ENCODE measurements at places on chromosomes 5 and 9. TPM values are rescaled to one million over a fixed set of nuclear protein-coding genes. Genes with fewer than 3 reads are reported as not detected.

DNA sequence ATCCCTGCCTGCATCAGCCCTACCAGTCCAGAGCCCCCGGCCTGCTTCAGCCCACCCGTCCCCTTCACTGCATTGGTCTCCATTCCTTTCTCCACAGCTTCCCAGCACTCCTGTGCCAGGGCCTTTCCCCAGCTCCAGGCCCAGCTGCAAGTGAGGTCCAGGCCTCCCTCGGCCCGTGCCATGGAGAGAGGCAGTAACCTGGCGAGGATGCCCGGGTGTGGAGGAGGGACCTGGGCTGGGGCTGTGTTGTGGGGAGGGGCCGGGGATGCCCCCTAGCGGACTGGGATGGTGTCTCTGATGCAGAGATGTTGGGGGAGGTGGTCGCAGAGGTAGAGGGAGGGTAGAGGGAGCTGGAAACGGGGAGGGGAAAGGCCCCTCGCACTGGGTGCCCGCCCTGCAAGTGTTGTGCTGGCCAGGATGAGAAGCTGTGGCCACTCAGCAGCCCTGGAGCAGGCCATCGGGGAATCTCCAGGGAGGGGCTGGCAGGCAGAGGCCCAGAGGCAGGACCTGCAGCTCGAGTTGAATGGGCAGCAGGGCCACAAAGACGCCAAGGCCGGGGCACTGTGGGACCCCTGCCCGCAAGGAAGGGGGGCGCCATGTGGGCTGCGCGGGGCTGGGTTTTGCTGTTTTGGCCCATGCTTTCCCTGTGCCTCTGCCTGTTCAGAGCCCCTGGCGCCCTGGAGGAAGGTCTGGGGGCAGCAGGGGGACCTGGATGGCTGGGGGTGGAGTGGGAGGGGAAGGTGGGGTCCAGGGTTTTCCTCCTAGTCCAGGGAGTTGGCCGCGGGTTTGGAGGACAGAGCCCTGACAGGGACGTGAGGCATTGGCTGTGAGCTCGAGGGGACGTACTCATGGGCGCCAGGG lies 26.0 kb upstream of the NKD2 start:
- no peak for DNase-seq

DNA sequence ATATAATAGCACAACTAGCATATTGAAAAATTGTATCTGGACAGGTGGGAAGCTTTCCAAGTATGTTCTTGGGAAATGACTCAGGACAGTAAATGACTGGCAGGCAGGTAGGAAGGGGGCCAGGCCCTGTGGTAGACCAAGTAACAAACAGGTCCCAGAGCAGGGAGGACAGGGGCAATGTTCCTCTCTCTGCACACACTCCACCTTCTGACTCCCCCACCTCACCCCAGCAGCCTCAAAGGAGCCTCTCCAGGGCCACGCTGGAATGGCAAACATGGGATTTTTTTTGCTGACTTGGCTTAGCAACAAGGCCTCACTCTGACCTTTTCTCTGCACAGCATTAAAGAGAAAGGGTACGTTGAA lies 31.1 kb upstream of the IQGAP2 start:
- DNase-seq = no peak

DNA sequence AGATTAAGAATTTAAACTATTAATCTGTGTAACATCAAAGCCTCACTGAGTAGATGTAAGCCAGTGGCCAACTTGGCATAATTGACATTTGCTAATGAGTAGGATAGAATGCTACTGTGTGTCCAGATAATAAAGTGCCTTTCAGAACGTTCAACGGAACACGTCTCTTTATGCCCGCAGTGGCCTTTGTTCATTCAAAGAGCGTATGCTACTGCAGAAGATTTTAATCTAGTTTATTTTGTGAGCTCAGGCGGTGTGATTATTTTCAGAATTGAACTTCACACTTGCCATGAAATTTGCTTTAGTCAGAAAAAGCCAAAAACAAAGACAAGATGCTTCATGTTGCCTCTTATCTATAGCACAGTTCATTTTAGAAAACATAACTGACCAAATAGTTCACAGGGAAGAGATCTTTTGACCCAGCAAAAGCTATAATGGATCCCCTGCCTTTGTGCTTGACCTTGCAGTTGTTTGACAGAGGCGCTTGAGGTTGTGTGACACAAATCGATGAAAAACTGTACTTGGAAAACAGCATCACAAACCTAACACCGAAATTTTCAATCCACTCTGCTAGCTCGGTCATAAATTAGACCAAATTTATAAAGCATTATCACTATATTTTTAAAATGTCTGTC lies 530.9 kb upstream of the TYRP1 start:
- DNase-seq = no peak

DNA sequence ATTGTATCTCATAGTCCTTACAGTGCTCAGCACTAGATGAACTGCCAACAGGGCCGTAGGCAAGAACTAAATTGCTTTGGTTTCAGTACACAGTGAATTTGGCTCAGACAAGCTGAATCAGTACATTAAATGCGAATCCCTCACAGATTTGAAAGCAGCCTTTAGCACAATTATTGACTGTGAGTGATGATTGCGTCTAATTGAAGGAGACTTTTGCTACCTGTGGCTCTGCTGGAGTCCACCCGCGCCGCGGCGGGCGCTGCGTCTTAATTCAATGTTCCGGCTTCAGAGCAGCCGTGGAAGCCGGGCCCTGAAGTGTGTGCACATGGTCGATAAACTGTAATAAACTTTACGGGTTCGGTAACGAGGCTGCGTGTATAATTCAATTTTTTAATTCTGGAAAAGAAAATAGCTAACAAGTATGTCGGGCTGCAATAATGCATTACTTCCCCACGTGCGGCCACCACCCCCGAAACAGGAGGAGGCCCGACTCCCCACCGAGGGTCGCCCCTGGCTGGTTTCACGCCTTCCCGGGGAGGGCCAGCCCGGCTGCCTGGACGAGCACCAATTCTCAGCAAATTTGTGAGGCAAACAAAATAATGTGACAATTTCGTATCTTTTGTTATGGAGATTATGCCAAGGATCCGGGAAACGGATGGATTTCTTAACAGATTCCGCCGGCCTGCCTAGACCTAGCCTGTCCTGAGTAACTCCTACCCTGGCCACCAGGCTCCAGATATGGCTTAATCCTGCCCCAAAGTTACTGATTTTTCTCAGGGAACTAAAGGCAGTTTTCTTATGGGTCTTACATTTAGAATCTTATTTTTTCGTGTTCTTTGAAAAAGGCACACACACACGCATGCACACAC lies 269.4 kb upstream of the IRX1 start:
- no peak for DNase-seq

DNA sequence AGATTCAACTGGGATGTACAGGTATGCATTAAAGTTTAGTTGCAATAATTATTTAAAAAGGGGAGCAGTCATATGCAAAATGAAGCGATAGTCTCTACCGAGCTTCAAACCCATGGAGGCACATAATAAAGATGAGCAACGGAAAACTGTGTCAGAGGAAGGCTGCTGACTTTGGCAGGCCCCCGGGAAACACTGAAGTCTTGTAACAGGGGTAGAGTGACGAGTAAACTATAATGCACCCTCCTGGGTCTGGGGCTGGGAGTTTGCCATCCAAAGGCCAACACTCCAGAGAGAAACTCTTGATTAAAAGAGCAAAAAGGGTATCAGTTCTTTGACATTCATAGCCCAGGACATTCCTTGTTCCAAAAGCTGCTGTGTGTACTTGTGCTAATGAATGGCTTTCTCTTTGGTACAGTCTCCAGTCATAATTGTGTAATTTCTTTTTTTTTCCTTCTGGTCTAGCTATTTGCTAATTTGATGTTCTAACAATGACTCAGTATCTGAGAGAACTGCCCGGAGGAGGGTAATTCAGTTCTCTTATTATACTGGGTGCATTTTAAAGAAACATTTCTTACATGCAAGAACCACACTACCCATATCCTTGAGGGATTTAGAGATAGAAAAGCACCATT lies 59.2 kb downstream of the TNC start:
- no peak for DNase-seq

DNA sequence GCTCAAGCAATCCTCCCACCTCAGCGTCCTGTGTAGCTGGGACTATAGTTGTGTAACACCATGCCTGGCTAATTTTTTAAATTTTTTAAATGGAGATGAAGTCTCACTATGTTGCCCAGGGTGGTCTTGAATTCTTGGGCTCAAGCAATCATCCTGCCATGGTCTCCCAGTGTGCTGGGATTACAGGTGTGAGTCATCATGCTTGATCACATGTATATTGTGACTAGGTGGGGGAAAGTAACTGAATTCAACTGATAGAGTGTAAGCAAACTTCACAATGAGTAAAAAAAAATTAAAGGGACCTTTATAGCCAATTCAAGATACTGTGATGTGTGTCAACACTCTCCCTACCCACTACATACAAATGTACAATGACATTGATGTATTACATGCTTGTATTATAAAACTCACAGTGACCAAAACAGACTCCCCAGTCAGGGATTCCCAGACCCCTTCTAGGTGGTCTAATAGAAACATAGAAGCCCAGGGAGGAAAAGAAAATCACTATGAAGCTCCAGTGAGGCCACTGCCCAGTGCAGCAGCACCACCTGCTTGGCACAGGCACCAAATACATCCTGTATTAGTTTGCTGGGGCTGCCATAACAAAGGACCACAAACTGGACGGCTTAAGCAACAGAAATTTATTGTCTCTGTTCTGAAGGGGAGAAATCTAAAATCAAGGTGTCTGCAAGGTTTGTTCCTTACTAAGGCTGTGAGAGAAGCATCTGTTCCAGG lies 8.8 kb downstream of the PLGRKT start:
- no peak for DNase-seq

The CDC20B gene
- not detected for total RNA-seq

The FAM53C gene
- 19.2 TPM for total RNA-seq
